ENCODE measurements at places on chromosomes 2 and 18.

DNA sequence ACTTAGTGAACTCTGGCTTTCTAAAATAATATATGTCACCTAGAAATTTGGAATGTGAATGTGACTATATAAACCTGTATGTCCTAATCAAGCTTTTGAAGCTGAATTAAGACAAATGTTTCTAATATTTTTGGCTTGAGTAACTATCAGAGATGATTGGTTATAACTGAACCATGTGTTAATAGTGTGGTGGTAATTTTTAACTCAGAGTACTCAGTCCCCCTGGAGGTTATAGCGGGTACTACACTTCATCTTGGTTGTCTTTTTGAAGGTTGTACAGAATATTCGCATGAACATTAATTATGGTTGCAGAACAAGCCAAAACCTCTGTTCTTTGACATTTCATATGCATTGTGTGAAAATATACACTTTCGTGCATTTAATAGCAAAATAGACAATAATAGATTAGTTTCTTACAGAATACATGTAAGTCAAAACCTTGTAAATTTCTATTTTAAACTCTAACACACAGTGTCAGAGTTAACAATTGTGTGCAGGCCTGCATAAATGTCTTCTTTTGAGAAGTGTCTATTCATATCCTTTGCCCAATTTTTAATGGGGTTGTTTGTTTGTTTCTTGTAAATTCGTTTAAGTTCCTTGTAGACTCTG is 86.0 kb downstream of the OSBPL6 start:
- peak; percentile 28 for DNase-seq

GRCh38 chr2:232541195-232541960 is 1.9 kb downstream of the CHRNG start:
- DNase-seq: no peak

GRCh38 chr2:25286025-25286400 is 55.7 kb downstream of the DNMT3A start:
- DNase-seq: no peak

- DNase-seq: no peak
Measured at GRCh38 chr2:229635371-229635680, 79.0 kb downstream of the DNER start.

DNA sequence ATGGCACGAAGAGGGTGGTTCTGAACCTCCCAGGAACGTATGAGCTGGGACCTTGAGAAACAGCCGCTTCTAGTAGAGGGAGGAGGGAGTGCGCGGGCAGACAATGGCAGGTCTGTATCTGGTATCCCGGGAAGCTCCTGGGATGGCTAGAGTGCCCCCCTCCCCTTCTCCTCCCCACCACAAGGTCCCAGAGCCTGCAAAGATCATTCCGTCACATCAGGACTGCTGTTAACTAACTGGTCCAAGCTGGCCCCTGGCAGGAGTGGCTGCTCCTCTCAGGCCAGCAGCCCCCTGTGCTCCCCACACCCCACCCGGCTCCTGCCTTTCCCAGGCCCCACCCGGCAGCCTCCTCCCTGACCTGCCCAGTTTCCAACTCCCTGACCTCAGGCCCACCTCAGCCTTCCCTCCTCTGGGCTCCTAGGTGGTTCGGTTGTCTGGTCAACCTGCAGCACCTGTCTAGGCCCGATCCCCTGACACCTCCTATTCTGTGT is 75.0 kb downstream of the TPO start:
- no peak for DNase-seq

DNA sequence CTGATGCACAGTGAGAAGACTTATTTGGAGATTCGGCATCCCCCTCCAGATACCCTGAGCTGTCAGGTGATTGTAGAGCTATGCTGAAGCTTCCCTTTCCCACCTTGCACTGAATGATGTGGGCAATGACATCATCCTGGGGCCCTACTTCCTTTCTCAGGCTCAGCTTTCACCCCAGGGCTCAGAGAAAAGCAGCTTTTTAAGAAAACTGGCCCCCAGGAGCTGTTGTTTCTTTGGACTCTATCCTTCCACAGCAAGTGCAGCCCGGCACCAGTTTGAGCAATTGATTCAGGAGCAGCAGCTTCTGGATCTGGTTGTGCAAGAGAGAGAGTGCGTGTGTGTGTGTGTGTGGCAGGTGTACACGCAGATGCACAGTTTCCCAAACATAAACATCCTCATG is 251.3 kb downstream of the ANAPC1 start:
- no peak for DNase-seq

- DNase-seq: no peak
Measured at GRCh38 chr2:121202541-121203310, 82.3 kb downstream of the TFCP2L1 start.

- peak; percentile 13 for DNase-seq
Measured at GRCh38 chr2:158970241-158970751, 1.9 kb downstream of the TANC1 start.

- DNase-seq: peak; percentile 91
Measured at GRCh38 chr2:25276569-25277465, 64.9 kb downstream of the DNMT3A start.

- DNase-seq: peak; percentile 45
Measured at GRCh38 chr2:176490061-176490861, 221.0 kb downstream of the MTX2 start.

- no peak for DNase-seq
Measured at GRCh38 chr18:41906528-41907146, 48.4 kb upstream of the PIK3C3 start.

GRCh38 chr2:234544659-234545611 is 48.1 kb upstream of the ARL4C start:
- peak; percentile 67 for DNase-seq

GRCh38 chr2:112803691-112804521 is 19.6 kb upstream of the IL1A start:
- DNase-seq: no peak

GRCh38 chr2:191622374-191623320 is 55.3 kb upstream of the NABP1 start:
- no peak for DNase-seq

DNA sequence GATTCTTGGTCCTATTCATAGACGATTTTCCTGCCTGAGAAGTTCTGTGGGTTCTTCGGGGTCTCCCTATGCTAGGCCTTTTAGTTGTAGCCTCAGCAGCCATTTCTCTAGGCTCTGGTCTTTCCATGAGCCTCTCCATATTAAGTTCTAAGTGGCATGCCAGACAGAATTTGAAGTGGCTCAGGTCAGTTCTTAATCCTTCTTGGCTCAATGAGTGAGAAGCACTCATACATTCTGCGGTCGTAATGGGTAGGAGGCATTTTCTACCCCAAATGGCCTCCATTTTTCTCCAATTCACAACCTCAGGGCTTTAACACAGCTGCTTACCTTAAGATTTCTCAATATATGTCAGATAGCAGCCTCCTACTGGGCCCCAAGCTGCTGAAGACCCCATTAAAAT is 405.3 kb upstream of the GALNT5 start:
- DNase-seq: no peak

GRCh38 chr2:234979204-234980167 is 27.7 kb downstream of the SH3BP4 start:
- DNase-seq: no peak

GRCh38 chr2:142724713-142725349 is 152.6 kb upstream of the KYNU start:
- DNase-seq: no peak

GRCh38 chr2:217641960-217642359 is 360.8 kb downstream of the TNS1 start:
- no peak for DNase-seq

DNA sequence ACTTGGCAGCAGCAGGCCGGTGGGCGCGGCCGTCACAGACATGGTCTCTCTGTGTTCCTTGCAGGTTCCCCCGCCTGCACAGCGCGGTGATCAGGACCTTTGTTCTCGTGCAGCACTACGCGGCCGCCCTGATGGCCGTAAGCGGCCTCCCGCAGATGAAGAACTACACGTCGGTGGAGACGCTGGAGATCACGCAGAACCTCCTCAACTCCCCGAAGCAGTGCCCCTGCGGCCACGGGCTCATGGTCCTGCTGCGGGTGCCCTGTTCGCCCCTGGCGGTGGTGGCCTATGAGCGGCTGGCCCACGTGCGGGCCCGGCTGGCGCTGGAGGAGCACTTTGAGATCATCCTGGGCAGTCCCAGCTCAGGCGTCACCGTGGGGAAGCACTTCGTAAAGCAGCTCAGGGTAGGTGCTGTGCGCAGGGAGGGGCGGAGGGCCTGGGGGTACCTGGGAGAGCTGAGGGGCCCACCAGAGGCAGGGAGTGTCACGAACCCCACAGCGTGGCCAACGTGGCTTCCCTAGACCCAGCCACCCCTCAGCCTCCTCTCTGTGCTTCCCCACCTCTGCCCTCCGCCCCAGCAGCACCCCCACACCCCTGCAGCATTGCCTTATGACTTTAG is 59.3 kb downstream of the NTSR2 start:
- no peak for DNase-seq

GRCh38 chr2:109331081-109331480 is 202.1 kb downstream of the SH3RF3 start:
- DNase-seq: no peak

- DNase-seq: no peak
Measured at GRCh38 chr2:8927510-8928455, 75.7 kb downstream of the MBOAT2 start.

- DNase-seq: no peak
Measured at GRCh38 chr2:213959589-213959988, 451.3 kb upstream of the VWC2L start.
